ENCODE measurements at places on chromosomes 7 and 10.

DNA sequence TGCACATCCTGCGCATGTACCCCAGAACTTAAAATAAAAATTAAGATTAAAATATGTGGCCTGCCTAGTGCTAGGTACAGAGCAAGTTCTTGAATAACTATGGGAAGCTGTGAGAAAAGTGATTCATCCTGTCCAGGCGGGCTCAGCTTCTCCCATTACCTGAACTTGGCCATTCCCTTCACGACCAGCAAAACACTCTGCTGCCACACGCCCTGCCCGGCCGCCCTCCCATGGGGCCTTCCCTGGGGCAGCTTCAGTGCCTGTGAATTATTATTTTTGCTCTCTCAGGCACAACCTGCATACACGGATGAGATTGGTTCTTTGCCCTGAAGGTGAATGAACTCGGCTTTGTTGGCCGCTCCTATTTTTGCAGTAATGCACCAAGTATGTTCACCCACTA is 209.2 kb upstream of the SHH start:
- DNase-seq: no peak

GRCh38 chr10:130994191-130994590 is 317.3 kb downstream of the TCERG1L start:
- DNase-seq: no peak

GRCh38 chr10:94043431-94043990 is 49.8 kb downstream of the PLCE1 start:
- DNase-seq: no peak

DNA sequence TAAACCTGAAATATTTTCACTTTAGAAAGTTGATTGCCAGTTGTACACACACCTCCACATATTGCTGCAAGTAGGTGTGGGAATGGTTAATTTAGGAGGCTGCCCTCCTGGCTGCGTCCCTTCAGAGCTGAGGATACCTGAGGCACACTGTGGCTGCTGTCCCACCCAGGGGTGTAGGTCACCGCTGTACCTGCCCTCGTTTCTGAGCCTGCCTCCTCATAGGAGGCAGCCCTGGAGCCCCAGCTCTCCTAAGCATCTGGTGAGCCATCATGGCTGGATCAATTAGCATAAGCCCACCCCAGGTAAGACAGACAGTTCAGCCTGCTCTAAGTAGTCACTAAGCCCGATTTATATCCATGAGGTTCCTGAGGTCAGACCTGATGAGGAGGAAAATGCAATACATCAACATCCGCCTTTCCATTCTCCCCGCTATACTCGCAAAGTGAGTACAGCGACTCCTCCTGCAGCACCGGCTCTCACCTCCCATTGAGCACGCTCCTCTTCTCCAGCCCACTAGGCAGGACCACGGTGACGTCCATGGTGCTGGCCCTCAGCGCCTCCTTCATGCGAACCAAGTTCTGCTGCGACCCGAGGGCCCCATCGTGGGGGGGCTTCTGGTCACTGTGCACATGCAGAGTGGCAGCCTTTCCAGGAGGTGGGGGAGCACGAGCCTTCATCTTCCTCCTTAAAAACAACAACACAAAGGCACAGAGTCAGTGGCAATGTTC is 97.2 kb downstream of the COBL start:
- no peak for DNase-seq

DNA sequence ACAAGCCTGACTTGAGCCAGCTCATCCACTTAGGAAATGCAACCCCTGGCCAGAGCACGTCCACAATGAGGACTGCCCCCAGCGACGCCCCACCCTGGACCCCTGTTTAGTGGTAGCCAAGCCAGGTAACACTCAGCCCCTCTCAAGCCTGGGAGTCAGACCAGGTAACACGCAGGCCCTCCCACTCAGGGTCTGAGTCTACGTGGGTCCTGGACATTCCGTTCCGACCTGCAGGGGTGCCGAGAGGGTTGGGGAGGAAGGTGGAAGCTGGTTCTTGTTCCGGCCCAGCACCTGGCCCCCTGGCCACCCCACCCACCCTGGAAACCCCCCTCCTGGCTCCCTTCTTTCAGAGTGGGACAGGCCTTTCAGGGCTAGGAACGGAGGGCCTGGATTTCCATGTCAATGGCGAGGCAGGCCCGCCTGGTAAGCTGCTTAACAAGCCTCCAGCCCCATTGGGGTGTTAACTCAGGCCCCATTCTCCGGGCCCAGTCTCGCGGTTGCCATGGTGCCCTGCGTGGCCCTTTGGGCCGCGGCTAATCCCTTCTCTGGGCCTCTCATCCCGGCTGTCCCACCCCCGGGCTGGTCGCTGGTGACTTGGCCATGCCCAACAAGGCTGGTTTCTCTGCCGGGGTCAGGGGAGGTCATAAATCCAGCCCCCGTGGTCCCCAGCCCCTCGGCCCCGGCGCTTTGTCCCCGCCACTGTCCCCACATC is 19.7 kb upstream of the LFNG start:
- DNase-seq: no peak

GRCh38 chr7:116592445-116592844 is 67.6 kb downstream of the CAV1 start:
- DNase-seq: no peak

GRCh38 chr7:12540850-12541249 is 29.7 kb upstream of the SCIN start:
- no peak for DNase-seq

- DNase-seq: peak; percentile 14
Observed at GRCh38 chr7:2444476-2444875, 31.7 kb downstream of the GRIFIN start.

DNA sequence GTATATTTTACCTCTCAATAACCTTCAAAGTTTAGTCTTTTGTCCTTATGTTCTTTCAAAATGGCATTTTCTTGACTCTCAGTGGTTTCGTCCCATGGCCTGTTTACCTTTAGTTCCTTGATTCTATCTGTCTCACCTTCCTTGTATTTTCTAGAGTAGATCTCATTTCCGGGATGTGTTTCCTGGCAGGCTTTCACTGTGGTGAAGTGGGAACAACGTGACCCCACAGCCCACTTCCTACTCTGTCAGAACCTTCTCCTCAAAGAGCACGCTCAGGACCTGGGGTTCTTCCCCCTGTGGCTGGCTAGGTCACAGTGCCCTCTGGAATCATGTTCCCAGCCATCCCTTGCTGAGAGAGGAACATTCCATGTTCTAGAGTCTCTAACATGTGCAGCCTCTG is 129.9 kb upstream of the ZNF32 start:
- DNase-seq: no peak

DNA sequence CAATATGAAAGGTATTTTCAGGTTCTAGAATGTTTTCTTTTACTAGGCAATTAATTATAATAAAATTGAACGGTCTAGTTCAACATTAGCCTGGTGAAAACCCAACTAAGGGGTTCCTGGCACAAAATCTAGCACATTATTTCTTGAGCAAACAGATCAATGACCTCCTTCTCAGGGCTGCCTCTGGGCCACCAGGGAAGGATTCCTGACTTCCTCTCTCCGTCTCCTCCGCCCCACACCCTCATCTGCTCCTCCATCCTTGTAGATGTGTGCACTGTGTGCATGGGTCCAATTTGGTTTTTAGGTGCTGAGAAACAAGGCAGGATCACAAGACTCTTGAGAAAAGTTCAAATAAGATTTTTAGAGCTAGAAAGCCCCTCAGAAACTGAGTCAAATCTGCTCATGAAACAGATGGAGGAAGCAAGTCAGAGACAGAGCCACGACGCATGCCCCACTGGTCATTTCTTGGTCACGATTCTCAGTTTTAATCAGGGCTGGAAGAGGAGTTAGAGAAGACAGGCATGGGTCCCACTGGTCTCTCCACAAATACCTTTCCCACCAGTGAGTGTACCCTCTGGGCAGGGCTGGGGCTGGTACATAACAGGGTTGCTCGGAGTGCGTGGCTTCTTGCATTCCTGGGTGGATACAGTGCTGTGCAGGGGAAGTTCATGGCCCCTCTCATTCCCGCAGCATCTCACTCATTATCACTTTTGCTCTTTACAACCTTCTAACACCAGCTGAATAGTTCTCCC is 3.8 kb downstream of the TRPV6 start:
- DNase-seq: no peak

- no peak for DNase-seq
Observed at GRCh38 chr10:89377705-89378637, at the start of gene IFIT1B. IFIT1B (plus strand) TSS chr10:89378056; CDS start chr10:89378136, 80 bp downstream.

GRCh38 chr10:17648243-17649035 is 4.5 kb downstream of the STAM start:
- DNase-seq: no peak

- no peak for DNase-seq
Observed at GRCh38 chr7:158031867-158032308, 555.7 kb downstream of the PTPRN2 start.

DNA sequence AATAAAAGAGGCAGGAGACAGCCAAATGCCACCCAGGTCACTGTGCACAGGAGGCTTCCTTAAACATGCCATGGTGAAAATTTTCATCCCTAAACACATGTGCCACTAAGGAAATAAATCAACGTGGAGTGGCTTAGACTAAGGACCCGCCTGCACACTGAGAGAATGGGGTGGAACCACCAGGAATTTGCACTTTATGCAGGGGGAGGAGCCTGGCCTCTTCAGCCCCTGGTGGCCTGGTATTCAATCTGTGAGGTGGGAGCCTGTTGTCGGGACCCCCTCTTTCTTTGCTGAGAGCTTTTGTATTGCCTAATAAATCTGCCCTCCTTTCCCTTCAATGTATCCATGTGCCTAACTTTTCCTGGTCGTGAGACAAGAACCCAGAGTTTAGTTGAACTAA is 204.6 kb upstream of the NRP1 start:
- no peak for DNase-seq

DNA sequence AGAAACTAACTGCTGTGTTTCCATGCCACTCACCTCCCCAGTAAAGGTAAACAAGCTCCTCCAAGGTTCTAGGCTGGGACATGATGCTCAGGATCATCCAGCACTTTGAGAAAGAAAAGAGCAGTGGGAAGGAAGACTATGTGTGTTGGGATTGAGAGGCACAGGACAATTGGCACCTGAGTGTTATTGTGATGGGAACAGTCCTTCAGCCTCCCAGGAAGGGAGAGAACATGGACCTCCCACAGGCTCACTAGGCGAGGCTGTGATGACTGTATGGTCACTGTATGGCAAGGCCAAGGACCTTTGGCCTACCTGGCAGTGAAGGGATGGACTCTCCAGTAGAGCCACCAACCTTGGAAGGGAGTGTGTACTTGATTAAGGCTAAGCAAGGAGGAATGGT is 123.2 kb upstream of the UNC5B start:
- no peak for DNase-seq

- DNase-seq: peak; percentile 57
Observed at GRCh38 chr10:69337296-69338132, 59.2 kb downstream of the HK1 start.

DNA sequence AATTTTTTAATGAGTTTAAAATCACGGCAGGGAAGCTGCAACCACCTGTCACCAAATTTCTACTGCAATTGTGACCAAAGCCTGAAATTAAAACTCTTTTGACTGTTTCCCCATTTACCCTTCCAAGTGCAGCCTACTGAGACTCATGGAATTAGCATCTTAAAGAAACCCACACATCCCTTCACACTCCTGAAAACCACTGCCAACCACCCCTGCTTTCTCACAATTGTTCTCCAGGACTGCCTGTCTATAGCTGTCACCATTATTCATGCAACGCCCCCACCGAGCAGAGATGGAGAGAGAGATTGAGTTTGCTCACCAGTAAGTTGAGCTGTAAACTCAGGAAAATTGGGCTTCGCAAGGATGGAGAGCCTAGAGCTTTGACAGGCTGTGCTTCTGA is 383.8 kb upstream of the SORCS1 start:
- no peak for DNase-seq

GRCh38 chr10:60955316-60955715 is 11.3 kb upstream of the RHOBTB1 start:
- no peak for DNase-seq

DNA sequence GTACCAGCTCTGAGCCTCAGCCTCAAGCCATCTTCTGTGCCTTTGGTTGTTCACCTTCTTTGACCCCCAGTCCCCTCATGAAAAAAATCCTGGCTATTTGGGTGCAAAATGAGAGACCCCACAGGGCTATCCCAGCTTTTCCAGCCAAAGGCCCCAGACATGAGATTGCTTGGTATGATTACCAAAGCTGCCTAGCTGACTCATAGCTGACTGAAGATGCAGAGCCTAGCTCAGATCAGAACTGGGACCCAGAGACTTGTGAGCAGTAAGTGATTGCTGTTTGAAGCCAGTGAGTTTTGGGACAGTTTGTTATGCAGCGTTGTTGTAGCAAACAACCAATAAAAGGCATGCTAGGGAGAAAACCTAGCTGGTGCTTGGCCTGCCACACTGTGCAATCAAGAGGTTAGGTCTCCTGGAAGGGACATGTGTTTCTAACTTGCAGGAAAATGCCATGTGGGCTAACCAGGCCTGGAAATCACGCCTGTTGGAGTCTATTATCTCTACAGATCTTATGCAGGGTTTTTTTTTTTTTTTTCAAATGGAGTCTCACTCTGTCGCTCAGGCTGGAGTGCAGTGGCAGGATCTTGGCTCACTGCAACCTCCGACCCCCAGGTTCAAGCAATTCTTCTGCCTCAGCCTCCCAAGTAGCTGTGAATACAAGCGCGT is 48.0 kb upstream of the DAGLB start:
- no peak for DNase-seq

GRCh38 chr10:7383442-7383841 is 27.4 kb downstream of the SFMBT2 start:
- DNase-seq: no peak

- no peak for DNase-seq
Observed at GRCh38 chr7:85566095-85566794, 379.4 kb upstream of the SEMA3D start.

GRCh38 chr7:20508109-20508508 is 107.4 kb upstream of the ABCB5 start:
- DNase-seq: no peak

DNA sequence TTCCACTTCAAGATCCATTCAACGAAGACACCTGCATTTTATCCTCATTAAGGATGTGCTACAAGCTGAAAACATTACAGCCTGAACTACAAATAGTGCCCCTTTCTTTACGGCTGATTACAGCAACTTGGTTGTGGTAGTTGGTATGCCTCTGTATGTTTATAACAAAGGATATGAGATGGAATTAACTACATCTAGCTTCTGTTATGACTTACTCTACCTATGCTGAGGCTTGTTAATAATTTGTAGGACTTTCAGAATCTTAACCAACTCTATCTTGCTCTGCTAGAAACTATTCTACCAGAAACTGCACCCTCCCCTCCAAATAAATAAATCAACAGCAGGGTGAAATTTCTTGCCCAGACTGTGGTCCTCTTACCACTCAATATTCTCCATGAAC is 448.1 kb downstream of the GRM8 start:
- no peak for DNase-seq
